Activated T-cell treated with anti-CD3 and anti-CD28 coated beads, Interleukin-2, amount 50 U/mL, for 4 hours (primary cell): ENCODE measurements at places on chromosomes 6 and 20.

GRCh38 chr6:18861204-18861603, 474.1 kb downstream of the RNF144B start:
- no peak for DNase-seq

DNA sequence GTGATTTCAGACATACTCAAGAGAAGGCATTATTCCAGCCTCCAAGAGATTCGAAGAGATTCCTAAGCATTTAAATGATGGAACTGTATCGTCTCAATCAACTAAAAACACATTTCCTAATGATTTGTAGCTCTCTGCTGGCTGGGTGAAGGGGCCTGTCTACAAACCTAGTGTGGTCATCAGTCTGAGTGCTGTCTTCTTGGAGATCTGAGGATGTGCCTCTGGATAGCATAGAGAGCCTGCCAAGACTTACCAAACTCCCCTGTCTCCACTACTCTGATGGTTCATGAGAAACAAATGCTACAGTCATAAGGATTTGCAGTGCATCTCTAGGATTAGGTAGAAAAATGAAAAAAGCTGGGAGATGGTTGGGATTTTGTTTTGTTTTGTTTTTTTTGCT, 176.9 kb upstream of the CITED2 start:
- DNase-seq = no peak

DNA sequence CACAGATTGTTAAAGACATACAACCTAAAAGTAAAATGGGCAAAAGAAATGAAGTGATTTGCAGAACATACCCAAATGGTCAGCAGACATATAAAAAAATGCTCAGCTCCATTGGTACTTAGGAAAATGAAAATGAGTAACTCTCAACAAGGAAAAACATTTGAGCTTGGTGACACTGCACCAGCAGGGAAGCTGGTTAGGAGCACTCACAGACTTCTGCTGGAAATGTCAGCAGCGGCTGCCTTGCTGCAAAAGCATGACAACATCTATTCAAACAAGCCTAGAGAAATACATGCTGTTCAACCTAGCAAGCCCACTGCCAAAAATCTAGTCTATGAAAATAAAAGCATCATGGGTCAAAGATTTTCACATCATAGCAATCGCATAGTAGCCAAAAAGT, 99.0 kb upstream of the FOXQ1 start:
- DNase-seq = no peak

- DNase-seq = no peak
Measured at GRCh38 chr6:75349262-75349984, 64.8 kb upstream of the TMEM30A start.

DNA sequence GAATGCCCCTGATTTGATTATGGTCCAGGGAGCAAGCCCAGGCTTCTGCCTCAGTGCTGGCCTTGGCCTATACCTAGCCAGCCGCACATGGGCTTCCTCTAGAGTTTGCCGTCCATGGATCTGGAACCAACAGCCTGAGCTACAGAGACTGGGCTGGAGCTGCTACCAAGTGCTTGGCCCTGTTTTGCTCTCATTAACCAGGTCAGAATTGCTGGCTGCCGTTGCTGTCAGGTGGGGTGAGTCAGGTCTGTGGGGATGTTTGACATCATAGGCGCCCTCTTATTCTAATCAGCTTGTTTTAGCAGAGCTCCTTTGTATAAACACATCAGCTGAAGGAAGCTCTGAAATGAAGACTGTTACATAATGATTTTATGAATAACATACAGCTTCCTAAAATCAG, 83.1 kb upstream of the PHACTR2 start:
- no peak for DNase-seq
